ENCODE measurements at places on chromosomes 7 and 10.

DNA sequence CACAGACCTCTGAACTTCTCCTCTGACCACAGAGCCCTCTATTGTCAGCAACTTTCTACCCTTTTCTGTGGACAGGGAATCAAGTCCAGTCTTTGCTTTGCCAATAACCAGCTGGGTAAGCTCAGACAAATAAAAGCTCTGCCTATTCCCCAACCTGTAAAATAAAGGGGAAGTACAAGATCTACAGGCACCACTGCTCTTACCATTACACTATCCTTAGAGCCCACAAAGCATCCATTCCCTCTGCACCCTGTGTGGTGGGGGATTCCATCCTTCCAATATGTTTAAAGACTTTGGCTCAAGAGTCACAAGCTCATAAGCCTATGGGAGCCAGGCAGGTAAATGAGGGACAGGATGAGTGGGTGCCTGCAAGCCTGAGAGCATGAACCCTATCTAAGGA, 88.2 kb downstream of the PARD3 start:
- no peak for DNase-seq

- no peak for DNase-seq
Measured at GRCh38 chr7:21251151-21251800, 176.6 kb upstream of the SP4 start.

- DNase-seq, result no peak
Measured at GRCh38 chr10:104774234-104774633, 133.1 kb downstream of the SORCS3 start.

DNA sequence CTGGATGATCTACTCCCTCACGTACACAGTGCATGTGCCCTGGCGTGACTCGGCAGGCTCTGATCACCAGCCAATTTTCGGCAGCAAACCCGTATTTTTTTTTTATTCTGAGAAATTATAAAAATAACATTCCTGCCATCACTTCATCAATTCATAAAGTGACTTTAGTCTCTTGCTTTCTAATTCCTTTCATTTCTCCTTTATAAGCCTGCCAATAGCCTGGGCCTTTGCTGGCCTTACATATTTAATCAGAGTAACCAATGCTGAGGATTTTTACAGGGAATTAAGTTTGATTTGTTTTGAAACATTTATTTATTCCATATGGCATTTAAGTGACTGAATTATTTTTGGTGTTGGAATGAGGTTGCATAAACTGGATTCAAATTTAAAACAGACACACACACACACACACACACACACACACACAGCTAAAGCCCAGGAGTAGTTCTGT, 140.8 kb downstream of the ETV1 start:
- no peak for DNase-seq

- DNase-seq, result no peak
Measured at GRCh38 chr10:102827597-102827975, 9.6 kb downstream of the CYP17A1 start.

- DNase-seq, result no peak
Measured at GRCh38 chr10:49071160-49071761, 44.1 kb downstream of the VSTM4 start.

- DNase-seq, result no peak
Measured at GRCh38 chr7:26265065-26265464, 26.6 kb upstream of the SNX10 start.

GRCh38 chr7:112421666-112422486, 28.4 kb upstream of the IFRD1 start:
- DNase-seq, result peak; percentile 16

DNA sequence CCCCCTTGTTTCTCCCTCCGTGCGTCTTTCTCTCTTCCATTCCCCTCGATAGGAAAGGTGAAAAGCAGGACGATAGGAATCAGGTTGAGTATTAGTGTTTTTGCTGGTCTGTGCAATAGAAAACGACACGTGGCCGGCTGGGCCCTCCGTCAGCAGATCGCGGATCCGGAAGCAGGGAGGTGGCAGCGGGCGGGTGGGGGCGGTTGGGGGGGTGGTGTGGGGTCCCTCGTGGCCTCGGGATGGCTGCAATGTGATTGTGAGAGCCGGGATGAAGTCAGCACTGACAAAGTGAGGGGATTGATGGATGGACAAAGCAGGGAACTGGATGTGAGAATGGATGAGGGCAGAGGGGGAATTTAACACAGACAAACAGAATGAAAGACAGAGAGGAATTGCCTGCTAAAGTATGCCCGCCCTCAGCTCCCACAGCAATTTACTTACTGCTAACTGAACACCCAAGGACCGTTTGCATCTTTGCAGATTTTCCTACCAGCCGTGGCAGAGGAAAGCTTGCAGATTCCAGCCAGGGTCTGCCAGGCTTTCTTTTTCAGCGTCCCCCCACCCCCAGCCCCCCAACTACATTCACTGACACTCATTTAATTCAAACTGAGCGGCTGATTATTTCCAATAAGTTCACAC, 280.9 kb downstream of the LRMDA start:
- DNase-seq, result no peak

GRCh38 chr7:149297034-149297755, 35.2 kb downstream of the ZNF783 start:
- no peak for DNase-seq

DNA sequence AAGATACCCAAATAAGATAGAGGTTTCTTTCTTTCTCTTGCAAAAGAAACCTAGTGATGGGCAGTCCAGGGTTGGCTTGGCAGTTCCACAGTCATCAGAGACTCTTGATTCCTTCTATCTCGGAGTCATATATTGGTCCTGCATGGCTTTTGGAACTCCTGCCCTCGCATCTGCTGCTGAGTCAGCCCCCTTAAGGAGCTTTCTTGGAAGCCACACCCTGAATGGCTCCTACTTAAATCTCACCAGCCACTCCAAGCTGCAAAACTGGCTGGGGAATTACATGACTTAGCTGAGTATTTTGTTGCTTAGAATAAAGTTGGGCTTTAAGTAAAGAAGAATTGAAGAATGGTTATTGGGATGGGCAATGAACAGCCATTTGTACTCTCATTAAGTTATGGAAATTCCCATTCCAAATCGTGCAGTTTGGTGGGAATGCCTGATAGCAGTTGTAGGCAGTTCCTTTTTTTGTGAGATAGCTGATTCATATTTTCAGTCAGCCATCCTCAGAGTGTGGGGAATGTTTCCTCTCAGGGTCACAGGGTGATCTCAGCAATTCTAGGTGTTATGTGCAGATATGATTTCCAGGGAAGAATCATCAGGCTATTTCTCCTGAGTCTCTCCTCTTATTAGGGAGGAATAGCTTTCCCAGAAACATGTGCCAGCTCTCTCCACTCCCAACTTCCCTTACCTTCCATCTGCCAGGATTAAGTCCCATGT, 209.9 kb downstream of the BBS9 start:
- no peak for DNase-seq

GRCh38 chr7:158263964-158264748, 323.5 kb downstream of the PTPRN2 start:
- no peak for DNase-seq

DNA sequence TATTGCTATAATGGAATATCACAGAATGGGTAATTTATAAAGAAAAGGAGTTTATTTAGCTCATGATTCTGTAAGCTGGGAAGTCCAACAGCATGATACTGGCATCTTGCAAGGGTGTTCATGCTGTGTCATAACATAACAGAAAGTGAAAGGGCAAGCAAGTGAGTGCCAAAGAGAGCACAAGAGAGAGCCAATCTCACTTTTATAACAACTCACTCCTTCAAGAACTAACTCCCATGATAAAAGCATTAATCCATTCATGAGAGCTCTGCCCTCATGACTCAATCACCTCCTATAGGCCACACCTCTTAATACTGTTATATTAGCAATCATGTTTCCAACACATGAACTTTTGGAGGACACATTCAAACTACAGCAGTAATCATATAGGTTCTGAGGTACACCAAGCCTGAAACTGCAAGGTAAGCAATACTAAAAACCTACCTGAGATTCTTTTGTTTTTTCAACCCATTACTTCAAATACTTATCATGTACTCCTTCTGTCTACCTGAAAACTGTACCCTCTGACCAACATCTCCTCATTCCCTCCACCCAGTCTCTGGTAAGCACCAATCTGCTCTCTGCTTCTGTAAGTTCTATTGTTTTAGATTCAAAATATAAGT, 219.7 kb downstream of the MTERF1 start:
- no peak for DNase-seq

GRCh38 chr7:77388055-77388641, 28.0 kb downstream of the GSAP start:
- no peak for DNase-seq

GRCh38 chr10:93463723-93464476, 18.2 kb downstream of the MYOF start:
- DNase-seq, result no peak

DNA sequence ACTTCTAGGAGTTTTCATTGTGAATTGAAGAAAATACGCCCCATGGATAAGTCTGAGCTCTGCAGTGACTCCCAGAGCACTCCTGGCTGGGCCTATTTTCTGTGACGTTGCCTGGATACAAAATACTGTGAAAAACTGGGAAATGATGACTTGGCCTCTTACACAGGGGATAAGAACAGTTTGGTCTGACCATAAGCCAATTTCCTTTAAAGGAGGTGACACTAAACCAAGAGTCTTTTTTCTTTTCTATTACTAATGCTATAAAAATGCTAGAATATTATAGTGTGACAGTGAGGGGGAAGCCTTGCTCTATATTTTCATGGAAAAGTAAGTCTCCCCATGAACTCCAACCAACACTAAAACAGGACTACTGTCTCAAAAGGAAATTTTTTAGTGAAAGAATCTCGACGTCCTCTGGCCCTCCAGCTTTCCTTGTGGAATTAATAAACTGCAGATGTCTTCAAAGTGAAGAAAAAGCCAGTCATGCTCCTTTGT, 45.5 kb downstream of the MYOF start:
- DNase-seq, result no peak

DNA sequence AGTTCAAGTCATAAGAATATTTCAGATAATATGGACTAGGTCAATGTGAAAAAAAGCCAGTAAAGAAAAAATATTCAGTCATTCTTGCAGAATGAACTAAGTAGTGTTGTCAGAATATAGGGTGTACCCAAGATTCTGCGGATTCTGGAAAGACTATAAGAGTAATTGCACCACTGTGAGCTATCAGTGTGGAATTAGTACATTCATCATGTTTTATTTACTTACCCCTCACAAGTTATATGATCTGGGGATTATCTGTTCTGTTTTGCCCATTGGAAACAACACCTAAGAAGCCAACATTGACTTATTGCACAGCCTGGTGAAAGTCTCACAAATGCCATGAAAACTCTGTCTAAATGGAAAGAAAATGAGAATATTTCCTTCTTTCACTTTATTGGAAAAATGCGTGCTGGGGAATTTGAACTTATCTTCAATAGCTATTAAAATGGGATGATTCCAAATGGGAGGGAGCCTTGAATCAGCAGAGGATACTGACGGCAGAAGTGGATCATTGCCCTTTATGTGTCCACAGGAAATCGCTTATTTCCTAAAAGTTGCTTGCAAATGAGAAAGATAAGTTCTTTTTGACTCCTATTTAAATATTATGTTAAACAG, 563.3 kb upstream of the POM121L12 start:
- no peak for DNase-seq

GRCh38 chr10:132239126-132240031, 52.6 kb downstream of the DPYSL4 start:
- no peak for DNase-seq

GRCh38 chr7:27961255-27961654, 219.3 kb downstream of the JAZF1 start:
- DNase-seq, result no peak

DNA sequence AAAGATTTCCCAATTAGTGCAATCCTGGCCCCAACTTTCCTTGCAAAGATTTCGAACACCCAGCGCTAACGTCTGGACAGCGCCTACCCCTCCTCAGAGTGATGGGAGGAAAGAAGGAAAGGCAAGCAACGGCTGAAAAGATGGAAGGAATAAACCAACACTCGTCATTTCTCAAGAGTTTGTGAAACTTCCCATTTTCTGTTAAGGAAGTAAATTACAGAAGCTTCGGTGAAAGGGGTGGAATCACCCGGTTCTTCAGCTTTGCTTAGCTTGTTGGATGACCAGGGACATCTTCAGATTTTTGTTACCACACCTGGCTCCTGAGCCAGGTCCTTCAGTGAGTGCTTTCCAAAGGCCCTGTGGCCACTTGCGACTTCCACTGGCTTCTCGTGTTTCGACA, 313.1 kb downstream of the SKIDA1 start:
- no peak for DNase-seq

DNA sequence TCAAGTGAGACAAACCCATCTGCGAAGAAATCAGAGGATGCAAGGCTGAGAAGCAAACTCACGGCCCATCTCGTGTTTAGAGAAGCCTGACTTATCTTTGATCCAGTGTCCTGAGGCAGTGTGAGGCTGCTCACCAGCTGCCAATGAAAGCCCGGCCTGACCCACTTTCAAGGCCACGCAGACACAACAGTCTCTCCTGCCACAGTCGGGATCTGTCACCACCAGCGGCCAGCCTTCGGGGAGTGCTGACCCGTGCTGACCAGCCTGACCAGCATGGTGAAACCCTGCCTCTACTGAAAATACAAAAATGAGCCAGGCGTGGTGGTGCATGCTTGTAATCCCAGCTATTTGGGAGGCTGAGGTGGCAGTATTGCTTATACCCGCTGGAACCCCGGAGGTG, 7.4 kb upstream of the DNAJB6 start:
- no peak for DNase-seq

- no peak for DNase-seq
Measured at GRCh38 chr7:159306012-159306411, 161.3 kb upstream of the VIPR2 start.

DNA sequence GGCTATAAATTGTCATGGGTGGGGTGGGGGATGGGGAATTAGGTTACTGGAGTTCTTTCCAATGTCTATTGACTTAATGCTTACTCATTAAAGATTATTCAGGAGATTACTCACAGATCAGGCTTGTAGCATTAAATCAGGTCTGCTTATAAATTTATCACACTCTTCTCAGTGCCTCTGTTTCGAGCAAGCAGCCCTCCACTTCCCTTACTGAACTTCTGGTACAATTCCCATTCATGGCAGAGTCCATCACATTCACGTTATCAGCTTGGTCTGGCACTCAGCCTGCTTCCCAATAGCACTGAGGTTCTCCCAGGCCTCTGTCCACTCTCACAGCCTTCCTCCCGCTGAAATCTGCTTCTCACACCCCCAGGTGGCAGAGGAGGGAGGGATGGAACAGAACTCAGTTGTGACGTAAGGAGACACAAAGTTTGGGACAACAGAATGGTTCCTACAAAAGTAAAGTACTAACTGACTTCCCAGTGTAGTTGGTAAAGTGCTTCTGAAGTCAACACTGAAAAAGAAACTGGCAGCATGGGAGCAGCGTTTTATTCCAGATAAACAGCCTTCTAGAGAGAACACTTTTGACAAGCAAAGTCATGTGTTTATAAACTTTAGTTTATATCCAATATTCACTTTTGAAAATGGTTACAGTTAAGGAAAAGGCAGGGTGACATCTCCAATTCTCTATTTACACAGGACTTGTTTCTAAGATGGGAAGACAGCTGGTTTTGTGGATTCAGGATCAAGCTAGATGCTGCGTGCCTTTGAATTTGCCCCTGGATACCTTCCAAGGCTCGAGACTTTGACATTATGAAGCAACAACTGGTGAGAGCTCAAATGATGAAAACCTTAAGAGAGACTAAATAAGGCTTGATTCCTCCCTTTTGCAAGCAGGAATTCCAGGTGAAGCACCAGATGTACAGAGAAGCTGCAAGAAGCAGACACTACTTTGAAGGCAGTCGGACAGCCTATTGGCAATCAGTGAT, 81.4 kb downstream of the ATXN7L1 start:
- DNase-seq, result no peak

GRCh38 chr7:6262221-6262620, 10.2 kb downstream of the CYTH3 start:
- DNase-seq, result no peak

- DNase-seq, result no peak
Measured at GRCh38 chr10:109957092-109957797, 33.9 kb upstream of the XPNPEP1 start.
